ENCODE measurements at places on chromosomes 1 and 21.
A peak's percentile ranks its signal among the peaks of the same experiment; 100 is the strongest.

DNA sequence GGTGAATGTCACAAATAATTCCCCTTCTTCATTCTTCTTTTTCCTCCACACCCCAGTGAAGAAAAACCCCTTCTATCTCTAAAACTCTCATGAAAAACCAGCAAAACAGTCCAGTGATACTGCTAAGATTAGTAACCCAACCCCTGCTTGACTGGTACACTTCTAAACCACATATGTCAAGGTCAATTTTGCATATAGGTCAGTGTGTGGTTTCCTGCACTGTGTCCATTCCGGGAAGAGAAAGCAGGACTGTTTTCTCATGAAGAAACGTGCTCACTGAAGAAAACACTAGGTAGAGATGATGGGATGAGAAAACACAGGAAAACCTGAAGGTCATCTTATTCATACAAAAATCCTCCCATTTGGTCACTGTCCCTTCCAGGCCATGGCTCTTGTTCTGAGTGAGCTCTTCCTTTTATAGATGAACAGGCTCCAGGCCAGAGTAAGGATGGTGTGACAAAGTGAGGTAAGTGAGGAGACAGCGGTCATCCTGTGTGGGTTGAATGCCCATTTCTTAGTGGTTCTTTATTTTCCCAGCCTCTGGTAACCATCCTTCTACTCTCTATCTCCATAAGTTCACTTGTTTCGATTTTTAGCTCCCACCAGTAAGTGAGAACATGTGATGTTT, 122.7 kb downstream of the FASLG start:
- DNase-seq, result no peak

DNA sequence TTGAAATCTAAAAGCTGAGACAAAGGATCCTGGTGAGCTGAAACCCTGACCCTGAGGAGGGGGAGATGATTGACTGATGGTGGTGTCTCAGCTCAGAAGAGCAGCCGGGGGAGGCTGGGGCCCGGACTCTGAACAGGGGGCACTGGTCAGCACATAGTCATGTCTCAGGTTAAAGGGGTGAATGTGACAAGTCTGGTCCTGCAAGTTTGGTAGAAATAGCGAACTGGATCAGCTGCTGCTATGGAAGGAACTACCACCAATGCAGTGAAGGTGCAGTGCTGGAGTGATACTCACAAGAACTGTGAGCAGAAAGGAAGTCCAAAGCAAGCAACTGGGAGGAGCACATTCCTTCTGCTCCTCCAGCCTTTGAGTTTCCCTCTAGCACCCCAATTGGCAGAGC, 98.8 kb upstream of the SSX2IP start:
- no peak for DNase-seq

GRCh38 chr1:37480125-37480466, 5.7 kb downstream of the ZC3H12A start:
- no peak for DNase-seq

GRCh38 chr1:29357452-29357851, 121.1 kb downstream of the PTPRU start:
- no peak for DNase-seq

- no peak for DNase-seq
Measured at GRCh38 chr1:68173283-68173935, 58.9 kb downstream of the WLS start.

GRCh38 chr1:243933495-243933894, 83.5 kb upstream of the AKT3 start:
- no peak for DNase-seq

GRCh38 chr21:14559102-14559501, 13.0 kb upstream of the SAMSN1 start:
- no peak for DNase-seq

DNA sequence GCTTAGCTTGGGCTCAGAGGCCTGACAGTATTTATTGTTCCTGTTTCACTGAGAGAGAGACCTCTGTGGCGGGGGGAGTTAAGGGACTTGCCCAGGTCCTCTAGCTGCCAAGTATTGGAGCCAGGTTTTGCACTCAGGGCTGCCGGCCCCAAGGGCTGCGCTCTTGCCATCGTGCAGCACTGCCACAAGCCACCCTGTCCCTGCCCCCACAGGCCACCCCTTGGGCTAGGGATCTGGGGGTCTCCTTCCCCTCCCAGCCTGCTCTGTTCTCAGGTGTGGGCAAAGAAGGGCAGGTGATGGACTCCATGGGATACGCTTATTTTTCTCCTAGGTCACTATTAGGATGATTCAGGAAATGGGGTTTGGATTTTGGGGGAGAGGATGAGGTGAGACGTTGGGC, 8.7 kb downstream of the KIAA1614 start:
- no peak for DNase-seq

- no peak for DNase-seq
Measured at GRCh38 chr1:8524627-8525157, 206.8 kb downstream of the SLC45A1 start.

DNA sequence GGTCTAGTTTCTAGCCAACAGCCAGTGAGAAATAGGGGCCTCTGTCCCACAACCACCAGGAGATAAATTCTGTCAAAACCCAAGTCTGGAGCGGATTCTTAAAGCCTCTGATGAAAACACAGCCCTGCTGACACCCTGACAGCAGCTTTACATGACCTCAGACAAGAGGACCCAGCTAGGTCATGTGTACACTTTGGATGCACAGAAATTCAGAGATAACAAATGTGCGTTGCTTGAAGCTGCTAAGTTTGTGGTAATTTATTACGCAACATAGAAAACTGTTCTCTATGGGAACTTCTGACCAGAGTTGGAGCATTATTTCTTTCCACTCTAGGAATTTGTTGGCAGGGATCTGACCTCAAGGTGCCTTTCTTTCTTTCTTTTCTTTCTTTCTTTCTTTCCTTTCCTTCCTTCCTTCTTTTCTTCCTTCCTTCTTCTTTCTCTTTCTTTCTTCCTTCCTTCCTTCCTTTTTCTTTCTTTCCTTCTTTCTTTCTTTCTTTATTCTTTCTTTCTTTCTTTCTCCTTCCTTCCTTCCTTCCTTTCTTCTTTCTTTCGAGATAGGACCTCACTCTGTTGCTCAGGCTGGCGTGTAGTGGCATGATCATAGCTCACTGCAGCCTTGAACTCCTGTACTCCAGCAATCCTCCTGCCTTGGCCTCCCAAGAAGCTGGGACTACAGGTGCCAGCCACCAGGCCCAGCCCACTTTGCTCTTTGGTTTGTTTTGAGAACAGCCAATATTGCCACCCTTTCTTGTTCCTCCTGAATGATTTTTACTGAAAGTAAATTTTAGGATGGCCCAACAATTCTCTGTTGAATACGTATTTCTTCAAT, 14.9 kb upstream of the HMGCS2 start:
- DNase-seq, result no peak

DNA sequence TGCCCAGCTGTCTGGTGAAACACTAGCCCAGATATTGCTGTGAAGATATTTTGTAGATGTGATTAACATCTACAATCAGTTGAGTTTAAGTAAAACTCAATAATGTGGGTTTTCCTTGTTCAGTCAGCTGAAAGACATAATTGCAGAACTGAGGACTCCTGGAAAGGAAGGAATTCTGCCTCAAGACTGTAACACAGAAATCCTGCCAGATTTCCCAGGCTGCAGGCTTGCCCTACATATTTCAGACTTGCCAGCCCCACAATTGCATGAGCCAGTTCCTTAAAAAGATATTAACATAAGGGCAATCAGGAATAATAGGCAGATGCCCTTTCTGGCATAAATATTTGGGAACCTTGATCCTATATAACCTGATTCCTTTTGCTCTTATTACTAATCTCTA, 14.2 kb upstream of the NIBAN1 start:
- DNase-seq, result no peak

- DNase-seq, result no peak
Measured at GRCh38 chr1:106536741-106537140, 519.7 kb upstream of the PRMT6 start.

- no peak for DNase-seq
Measured at GRCh38 chr1:40303051-40303771, 13.9 kb downstream of the COL9A2 start.

GRCh38 chr1:182611787-182612186, 7.6 kb upstream of the RGS16 start:
- DNase-seq, result no peak

- no peak for DNase-seq
Measured at GRCh38 chr1:64060611-64061302, 142.7 kb upstream of the UBE2U start.

DNA sequence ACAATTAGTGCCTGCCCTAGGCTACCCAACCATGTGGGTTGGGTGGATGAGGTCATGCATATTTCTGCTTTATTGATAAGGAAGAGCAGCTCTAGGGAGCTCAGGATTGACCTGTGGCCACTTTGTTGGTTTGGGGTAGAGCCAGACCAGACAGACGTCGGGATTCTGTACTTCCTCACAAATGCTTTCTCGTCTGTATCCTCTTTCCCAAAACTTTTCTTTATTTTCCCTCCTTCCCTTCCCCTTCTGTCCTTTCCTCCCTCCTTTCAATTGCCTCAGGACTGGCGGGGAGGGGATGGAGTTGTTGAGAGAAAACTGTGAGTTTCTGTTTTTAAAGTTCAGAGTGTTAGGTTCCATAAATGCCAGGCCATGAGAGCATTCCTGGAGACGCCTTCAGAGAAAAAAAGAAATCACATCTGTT, 68.0 kb downstream of the UCK2 start:
- DNase-seq, result no peak

- DNase-seq, result peak; percentile 44
Measured at GRCh38 chr1:44019466-44019948, 11.8 kb downstream of the SLC6A9 start.

DNA sequence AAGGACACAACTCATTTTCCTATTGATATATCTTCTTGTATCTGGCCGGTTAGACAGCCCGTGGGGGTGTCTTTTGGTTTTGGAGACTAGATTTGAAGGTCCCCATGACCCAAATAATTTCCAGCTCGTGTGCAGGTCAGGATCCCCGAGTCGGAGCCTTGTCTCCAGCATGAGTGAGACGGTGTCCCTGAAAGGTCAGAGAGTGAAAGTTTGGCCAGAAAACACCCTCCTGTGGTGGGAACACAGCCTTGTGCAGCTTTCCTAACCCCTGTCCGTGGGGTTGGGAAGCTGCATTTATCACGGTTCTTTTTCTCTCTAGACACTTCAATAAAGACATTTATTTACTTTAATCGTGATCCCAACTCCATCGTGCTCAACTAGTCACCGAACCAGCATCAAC, 17.6 kb downstream of the COQ8A start:
- no peak for DNase-seq

All from amygdala (tissue), 56 donors.